Skin of body (tissue), 3 donors: ENCODE measurements at places on chromosomes 7 and 10. TPM values are rescaled to one million over a fixed set of nuclear protein-coding genes. Genes with fewer than 3 reads are reported as not detected.
A peak's percentile ranks its signal among the peaks of the same experiment; 100 is the strongest.

The FAM25A gene
- 16.3 TPM for total RNA-seq

The GARIN1A gene
- 0.30 TPM for total RNA-seq

The ZNF398 gene
- total RNA-seq, result 10.8 TPM

The SHTN1 gene
- 13.1 TPM for total RNA-seq

The HDAC9 gene
- 28.2 TPM for total RNA-seq

DNA sequence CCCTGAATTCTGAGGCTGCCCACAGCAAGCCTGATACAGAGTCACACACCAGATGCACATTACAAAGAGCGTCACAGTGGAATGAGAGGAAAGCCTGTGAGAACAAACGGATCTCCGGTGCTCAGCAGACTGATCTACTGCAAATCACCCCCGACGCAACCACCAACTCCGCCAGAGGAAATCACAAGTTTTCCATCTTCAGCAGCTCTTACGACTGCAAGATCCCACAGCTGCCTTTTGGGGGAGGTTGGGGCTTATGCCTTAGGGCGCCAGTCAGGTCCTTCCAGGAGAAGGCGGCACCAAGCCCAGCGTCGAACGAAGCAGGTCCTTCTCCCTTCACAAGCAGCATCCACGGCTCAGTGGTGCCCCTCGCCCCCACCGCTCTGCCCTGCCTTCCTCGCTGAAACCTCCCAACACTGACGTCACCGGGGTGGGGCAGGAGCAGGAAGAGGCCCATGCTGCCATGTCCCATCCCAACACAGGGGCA, 32.5 kb downstream of the PTPRN2 start:
- DNase-seq, result no peak

- DNase-seq, result no peak
Observed at GRCh38 chr10:26378861-26379294, 59.3 kb upstream of the APBB1IP start.

GRCh38 chr7:133958822-133959221, 168.3 kb upstream of the LRGUK start:
- DNase-seq, result no peak

DNA sequence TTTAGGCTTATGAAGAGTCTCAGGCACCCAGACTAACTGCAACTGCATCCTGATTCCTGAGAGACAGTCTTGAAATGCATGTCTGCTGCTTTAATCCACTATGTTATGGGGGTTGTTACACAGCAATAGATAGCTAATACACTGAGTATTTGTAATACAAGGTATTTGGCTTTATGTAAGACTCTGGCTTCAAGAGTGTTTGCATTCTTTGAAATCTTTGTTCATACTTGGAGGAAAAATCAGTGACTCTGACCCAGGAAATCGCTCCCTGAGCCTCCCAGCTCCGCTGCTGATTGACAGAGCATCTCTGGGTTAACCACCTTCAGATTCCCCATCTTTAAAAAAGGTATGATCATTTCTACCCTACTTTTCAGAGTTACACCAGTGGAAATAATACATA, 133.9 kb downstream of the MTPAP start:
- DNase-seq, result no peak

GRCh38 chr10:37680243-37680683, 177.1 kb downstream of the ZNF248 start:
- DNase-seq, result no peak

DNA sequence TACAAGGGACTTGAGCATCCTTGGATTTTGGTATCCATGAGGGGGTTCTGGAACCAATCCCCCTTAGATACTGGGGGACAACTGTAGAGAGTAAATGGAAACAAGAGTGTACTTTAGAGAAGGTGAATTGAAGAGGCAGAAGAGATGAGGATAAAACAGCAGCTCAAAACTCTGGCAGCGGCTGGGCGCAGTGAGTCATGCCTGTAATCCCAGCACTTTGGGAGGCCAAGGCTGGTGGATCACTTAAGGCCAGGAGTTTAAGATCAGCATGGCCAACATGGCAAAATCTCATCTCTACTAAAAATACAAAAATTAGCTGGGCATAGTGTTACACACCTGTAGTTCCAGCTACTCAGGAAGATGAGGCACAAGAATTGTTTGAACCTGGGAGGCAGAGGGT, 218.7 kb downstream of the GALNT17 start:
- no peak for DNase-seq

DNA sequence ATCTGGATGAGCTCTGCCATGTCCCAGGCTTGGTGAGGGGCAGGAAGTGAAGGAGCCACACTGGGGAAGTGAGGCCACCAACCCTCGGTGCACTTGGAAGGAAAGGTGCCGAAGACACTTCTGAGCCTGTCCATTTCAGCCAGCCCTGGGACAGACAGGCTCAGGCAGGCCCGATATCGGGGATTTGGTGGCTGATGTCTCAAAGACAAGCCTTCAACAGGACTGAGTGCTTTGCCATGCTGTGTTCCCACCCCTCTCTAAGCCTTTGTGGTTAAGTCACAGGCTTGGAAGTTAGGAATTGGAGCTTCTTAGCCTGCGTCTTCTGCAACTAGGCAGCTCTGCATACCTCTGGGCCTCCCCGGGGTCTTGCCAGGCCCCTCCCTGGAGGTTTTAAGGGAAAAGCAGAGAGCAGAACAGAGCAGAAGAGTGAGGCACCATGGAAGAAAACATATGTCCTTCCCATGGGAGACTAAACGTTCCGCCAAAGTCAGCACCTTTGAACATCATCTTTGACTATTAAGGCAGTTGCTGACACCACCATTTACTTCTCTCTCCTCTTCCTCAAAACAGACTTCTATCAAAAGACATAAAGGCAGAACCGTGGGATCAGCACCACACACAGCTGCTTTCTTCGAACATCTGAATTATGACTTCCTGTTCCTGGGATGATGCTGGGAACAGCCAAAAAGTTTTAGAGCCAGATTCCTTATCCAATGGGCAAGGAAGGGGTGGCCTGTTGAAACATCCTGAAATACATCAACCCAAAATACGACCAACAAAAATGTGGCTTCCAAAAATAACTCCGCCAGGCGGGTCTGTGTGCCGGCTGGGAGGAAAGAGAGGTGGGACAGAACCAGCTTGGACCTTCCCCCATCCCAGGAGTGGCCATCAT, 71.8 kb downstream of the AFAP1L2 start:
- peak; percentile 64 for DNase-seq

GRCh38 chr10:31581741-31582323, 262.8 kb downstream of the ZEB1 start:
- no peak for DNase-seq

DNA sequence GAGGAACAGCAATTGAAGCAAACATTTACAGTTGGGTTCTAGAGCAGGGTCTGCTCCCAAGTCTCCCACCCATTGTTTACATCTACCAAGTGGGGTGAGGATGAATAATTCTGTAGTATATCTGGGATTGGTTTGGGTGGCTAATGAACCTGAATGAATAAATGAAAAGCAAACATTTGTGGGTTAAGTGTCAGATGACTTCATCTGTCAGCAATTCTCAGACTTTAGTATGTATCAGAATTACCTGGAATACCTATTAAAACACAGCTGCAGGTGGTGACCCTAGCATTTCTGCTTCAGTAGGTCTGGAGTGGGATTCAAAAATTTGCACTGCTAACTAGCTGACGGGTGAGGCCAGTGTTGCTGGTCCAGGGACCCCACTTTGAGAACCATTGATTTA, 18.0 kb upstream of the NPVF start:
- DNase-seq, result no peak

- DNase-seq, result no peak
Observed at GRCh38 chr7:43385856-43386255, 197.1 kb upstream of the STK17A start.

- DNase-seq, result no peak
Observed at GRCh38 chr7:97149843-97150242, 32.3 kb downstream of the SDHAF3 start.

- no peak for DNase-seq
Observed at GRCh38 chr10:15035385-15036301, 8.1 kb upstream of the OLAH start.

- no peak for DNase-seq
Observed at GRCh38 chr7:158868764-158869410, 12.5 kb downstream of the DYNC2I1 start.

GRCh38 chr10:31612082-31612481, 293.1 kb downstream of the ZEB1 start:
- DNase-seq, result no peak

DNA sequence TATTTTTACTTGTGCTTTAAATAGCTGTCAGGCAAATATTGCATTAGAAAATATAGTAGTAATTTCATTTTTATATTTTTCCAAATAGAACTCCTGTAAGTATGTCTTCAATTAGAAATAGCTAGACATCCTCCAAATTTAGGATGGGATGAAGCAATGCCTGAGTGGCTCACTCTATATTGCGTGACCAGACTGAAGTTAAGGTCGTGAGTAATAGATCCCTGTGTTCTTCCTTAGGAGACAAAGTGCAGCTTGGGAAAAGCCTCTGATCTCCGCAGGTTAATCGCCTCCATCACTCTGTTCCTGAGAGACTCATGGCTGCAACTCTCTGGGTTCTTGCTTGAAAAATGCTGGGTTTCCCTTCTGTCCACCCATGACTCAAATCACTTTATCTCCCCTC, 484.8 kb upstream of the ANKRD30A start:
- no peak for DNase-seq
